ENCODE measurements at places on chromosomes 12 and 14.

DNA sequence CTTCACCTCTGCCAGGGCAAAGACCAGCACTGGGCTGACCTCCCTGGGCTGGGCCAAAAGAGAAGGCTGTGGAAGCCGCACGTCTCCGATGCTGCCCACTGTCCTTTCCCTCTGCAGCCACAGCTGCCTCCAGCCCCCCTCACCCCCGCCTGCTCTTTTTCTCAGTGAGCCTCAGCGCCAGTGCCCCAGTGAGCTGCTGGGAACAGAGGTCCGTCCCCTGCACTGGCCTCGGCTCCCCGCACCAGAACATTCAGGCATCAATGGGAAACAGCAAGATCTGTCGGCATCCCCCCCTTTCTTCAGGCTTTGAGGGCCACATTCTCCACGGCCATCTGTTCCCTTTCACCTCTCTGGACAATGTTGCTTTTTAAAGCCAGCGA lies 398.1 kb downstream of the ZFP36L1 start:
- no peak for DNase-seq

DNA sequence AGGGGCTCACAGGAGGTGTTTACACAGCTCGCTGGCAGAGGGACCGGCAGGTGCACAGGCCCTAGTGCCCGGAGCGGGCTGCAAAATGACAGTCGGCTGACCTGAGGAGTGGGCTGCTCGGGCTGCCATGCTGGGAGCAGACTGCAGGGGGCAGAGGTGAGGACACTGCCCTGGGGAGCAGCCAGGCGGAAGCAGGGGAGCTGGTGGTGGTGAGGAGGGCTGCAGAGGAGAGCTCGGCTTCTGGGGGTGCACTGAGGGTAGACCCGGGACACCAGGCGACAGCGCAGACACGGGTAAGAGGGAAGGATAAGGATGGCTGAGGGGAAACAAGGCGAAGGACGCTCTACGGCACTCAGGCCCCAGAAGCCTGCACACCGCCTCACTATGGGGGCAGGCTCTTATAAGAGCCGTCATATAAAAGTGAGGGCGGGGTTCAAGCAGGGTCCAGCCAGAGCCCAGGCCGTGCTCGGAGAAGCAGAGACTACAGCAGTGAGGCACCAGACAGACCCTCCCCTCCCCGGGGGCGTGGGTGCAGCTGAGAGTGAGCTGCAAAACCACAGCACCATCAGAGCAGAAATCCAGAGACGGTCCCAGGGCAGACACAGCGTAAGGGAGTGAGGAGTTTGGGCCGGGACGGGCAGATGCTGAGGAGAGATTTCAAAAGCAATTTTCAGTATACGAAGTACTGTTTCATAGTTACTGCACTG lies 62.5 kb downstream of the CCDC88C start:
- DNase-seq = no peak

DNA sequence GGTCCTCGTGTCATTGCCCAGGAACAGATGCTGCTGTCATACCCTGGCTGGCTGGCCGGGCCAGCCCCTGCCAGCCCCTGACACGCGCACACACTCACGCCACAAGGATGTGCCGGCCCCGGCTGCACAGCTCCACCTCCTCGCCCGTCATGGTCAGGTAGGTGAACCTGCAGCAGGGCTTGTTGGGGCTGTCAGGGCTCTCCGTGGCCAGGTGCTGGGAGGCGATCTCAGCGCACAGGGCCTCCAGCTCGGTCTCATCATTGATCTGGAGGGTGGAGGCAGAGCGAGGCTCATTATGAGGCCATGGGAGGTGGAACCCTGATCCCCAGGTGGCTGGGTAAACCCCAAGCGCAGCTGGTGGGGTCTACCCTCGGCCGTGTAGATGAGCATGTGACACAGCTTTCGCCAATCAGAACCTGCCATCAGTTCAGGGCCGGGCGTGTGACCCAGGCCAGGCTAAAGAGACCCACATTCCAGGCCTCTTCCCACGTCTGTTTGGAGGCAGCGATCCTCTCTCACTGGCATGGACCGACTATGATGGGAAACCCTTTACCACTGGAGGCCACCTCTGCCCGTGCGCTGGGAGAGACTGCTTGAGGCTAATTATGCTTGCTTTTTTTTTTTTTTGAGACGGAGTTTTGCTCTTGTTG lies 38.8 kb downstream of the TRAFD1 start:
- no peak for DNase-seq

DNA sequence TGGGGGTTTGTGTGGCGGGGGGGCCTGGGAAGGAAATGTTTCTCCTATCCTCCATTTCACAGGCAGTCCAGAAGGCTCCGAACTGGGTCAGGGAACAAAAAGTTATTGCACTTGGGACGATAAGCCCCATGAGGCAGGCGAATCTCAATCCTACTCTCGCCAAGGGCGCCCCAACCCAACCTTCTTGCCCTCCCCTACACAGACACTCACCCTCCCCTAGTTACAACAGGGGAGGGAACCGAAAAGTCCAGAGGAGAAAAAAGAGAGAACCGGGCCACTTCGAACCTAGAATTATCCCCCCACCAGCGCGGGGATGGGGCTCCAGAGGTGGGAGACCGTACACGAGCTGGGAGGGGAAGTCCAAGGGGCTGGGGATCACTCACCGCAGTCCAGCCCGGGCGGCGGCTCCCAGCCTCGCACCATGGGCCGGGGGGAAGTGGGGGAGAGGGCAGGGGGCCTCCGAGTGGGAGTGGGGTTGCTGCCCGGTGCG lies 357 bp downstream of the HOMEZ start:
- no peak for DNase-seq

- DNase-seq = no peak
Observed at GRCh38 chr12:128810182-128811127, 13.3 kb downstream of the SLC15A4 start.

DNA sequence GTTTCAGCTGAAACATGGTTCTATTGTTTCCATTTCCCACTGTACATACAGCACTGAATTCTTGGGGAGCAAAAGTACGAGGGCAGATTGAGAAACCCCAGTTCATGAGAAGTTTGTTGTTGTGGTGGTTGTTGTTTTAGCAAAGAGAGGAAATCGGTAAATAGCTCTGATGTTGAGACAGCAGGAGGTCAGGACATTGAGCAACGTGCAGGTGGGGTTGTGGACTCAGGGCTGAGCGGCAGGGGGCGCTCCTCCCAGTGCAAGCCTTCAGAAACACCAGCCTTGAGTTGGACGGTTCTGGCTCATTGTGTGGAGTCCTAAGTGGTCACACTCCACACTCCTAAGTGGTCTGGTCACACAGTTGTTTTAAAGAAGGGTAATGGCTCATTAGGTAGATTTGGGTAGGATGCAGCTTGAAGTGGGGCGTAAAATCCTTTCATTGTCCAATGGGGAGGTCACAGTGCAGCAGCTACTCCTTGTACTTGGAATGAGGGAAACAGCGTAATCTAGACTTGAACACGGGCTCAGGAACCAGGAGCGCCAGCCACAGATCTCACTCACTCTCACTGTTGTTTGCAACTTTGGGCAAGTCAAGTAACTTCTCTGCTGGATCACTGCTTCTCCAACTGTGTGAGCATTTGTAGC lies 14.5 kb upstream of the PWP1 start:
- no peak for DNase-seq

All from C1 segment of cervical spinal cord (tissue), 14 donors.